ENCODE measurements at places on chromosomes 7 and 10.

GRCh38 chr7:96388166-96388565, 66.3 kb upstream of the SLC25A13 start:
- no peak for DNase-seq

GRCh38 chr10:130263289-130263688, 127.1 kb downstream of the GLRX3 start:
- DNase-seq = no peak

GRCh38 chr10:22657566-22658225, 56.7 kb downstream of the PIP4K2A start:
- DNase-seq = no peak

GRCh38 chr10:72503241-72503640, 122.6 kb downstream of the MICU1 start:
- no peak for DNase-seq

DNA sequence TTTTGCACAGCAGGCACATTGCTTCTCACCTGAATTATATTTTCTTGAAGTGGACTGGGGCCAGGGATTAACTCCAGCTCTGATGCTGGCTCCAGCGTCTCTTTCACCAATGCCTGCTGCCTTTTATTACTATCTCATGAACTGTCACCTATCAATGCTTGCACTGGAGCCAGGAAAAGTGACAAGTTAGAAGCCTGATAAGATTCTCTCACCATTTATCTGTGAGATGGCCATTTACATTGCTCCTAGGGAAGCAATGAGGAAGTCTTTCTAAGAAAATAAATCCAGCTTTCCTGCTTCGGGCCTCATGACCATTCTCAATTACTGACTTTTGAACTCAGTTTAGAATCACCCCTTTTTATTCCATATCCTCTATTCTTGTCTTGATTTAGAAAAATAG, 48.5 kb upstream of the LRRTM3 start:
- DNase-seq = no peak

DNA sequence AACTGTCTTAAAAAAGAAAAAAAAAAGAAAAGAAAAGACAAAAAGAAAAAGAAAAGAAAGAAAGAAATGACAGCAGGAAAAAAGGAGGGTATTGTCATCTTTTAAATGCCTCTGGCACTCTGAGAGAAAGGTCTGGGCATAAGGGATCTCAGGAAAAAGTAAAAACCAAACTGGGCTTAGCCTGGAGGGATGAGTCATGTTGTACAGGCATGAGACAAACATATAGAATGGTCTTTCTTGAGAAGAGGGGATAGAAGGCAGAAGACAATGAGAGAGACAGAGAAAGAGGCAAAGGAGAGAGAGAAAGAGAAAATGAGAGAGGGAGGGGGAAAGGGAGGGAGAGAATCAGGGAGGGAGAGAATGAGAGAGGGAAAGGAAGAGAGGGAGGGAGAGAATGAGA, 32.3 kb upstream of the KCNMA1 start:
- no peak for DNase-seq

DNA sequence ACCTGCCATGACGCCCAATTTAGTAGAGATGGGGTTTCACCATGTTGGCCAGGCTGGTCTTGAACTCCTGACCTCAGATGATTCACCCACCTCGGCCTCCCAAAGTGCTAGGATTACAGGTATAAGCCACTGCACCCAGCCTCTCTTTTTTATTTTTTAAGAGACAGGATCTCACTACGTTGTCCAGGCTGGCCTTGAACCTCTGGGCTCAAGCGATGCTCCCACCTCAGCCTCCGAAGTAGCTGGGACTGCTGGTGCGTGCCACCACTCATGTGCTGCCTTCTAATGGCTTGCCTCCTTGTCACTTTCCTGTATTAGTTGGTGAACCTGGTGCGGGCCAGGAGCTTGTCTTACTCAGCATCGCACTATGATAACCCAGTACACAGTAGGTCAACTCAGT, 27.0 kb downstream of the KLRG2 start:
- DNase-seq = no peak

All from activated T-helper 1 cell treated with anti-CD3 and anti-CD28 coated beads, Interleukin-2, amount 50 U/mL, for 16 hours (primary cell).